ENCODE measurements at places on chromosomes 1 and 21.

DNA sequence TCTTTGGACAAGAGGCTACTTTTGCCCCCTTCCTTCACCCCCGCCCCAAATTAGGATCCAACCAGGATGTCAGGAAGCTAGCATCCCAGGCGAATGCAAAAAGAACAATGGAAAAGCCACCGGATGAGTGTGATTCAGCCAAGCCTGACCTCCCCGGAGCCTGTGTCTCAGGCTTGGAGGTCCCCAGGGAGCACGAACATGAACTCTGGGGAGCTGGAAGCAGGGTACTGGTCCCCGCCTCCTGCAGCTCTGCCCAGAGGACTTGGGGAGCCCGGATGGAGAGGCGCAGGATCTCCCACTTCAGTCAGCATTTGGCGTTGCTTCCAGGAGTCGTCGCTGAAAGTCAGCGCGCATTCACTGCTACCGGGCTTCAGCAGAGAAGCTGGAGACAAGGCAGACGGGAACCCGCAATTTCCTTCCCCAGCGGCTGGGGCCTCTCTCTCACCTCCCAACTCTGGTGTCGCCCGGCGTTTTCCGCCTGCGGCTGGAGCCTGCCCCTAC is 1.8 kb upstream of the TBX15 start:
- DNase-seq, result no peak

- no peak for DNase-seq
These were observed 945 bp upstream of the WNT9A start for GRCh38 chr1:227948493-227949260.

GRCh38 chr21:15255763-15256162 is 191.0 kb upstream of the NRIP1 start:
- DNase-seq, result no peak

- no peak for DNase-seq
These were observed 19.2 kb downstream of the NRDC start for GRCh38 chr1:51859333-51859732.

- DNase-seq, result no peak
These were observed 34.0 kb downstream of the ST6GALNAC5 start for GRCh38 chr1:76901158-76901767.

DNA sequence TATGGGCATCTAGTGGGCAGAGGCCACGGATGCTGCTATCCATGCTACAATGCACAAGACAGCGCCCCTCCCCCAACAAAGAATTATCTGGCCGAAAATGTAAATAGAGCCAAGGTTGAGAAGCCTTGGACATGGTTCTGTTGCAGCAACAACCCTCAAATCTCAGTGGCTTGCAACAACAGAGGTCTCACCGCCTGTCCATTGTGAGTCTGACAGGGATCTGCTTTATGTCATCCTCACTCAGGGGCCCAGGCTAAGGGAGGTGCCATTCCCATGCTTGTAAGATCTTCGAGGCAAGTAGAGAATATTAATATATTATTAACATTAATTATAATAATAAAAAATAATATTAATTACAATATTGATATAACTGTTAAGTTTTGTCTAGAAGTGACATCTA is 9.5 kb upstream of the PITHD1 start:
- DNase-seq, result no peak

- DNase-seq, result no peak
These were observed 7.0 kb downstream of the KRTAP15-1 start for GRCh38 chr21:30447056-30447455.

- DNase-seq, result no peak
These were observed 61.0 kb downstream of the OBSCN start for GRCh38 chr1:228268881-228269265.

GRCh38 chr1:12078938-12079861 is 16.1 kb downstream of the TNFRSF8 start:
- no peak for DNase-seq

DNA sequence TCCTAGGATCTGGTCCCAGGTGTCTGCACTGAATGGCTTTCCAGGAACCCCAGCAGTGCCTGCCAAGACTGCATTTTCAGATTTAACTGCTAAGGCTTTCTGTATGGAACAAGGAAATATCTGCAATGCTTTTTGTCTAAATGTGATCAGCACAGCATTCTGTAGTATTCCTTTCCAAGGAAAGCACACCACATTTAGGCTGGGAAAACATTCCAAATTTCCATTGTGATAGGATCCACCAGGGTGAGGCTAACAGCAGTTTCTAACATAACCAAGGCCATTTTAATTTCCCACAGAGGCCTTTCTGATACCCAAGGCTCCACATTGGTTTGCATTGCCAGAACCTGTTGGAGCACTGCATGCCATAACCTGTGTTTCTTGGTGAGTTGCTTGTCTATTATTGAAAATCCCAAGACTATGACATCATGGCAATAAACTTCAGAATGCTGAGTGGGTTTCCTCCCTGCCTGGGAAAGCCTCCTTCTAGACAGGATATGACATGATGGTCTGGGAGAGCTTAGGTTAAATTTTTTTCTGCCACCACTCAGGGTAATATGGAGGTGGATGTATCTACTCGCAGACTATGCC is 23.3 kb upstream of the PTGFRN start:
- DNase-seq, result no peak

DNA sequence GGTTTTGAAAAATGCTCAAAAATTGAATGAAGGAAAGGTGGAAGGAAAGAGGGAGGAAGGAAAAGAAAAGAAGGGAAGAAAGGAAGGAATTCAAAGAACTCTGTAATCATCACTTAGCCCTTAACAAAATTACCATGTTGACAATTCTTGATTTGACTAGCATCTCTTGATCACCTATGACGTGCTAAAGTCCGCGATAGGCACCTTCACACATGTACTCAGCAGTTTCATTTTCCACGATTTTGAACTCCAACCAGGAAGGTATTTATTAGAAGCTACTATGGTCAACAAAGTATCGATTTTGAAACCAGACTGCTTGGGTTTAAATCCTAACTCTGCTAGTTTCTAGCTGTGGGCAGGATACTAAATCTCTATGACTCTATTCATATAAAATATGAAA is 146.9 kb downstream of the DAB1 start:
- DNase-seq, result no peak

DNA sequence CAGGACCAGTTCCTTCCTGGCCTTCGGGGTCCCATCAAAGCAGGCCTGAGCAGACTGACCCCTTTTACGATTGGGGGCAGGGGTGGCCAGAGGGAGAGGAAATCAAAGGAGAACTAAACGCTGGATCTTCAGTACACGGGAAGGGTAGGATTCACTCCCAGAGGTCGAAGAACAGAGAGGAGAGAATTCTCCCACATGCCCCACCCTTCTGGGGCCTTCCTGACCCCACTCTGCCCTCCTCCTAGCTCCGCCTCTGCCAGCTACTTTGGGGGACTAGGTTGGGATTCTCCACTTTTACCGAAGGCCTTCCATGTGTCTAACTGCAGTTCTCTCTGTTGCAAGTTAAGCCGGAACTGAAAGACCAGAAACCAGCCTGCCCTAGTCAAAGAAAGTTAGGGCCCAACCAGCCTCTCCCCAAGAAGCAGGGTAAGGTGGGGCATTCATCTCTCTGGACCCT is 654 bp upstream of the ARHGEF2 start:
- DNase-seq, result no peak

- no peak for DNase-seq
These were observed 1.4 kb upstream of the SRRM1 start for GRCh38 chr1:24641646-24642151.

- no peak for DNase-seq
These were observed 1.3 kb downstream of the CNN3 start for GRCh38 chr1:94925561-94926125.

- DNase-seq, result no peak
These were observed 5.5 kb downstream of the TRABD2B start for GRCh38 chr1:47991673-47992072.

GRCh38 chr1:72848997-72849396 is 566.7 kb upstream of the NEGR1 start:
- DNase-seq, result no peak

DNA sequence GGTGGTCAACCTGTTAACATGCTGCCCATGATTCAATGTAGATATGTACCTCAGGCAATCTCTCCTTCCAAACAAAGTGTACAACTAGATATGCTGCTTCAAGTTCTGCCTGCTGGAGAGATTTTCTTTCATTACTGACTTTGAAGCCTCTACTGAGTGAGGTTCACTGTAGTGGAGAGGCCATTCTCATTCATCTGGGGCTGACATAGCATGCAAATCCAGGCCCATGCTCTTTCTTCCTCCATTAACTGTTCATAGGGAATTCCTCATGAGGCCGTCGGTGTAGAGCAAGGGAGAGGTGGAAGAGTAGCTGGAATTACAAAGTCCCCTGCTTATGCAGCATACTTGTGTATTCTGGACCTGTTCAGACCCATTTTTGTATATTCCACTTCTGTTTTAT is 38.6 kb downstream of the VANGL2 start:
- no peak for DNase-seq

- no peak for DNase-seq
These were observed 3.6 kb downstream of the MAN1C1 start for GRCh38 chr1:25620211-25620610.

DNA sequence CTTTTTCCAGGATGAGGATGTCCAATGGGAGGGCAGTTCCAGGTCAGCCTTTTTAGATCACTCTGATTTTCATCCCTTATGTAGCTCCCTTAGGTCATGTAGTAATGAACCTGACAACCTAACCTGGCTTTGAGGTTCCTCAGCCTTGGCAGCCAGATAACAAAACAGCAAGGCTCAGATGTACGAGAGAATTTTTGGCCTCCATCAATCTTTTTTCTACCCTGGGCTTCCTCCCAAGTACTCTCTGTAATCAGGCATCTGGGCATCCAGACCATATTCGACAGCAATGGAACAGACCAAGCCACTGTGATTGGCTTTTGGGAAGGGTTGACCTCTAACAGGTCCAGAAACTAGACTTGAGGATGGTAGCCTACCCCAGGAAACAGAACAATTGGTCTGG is 38.6 kb downstream of the KCNH1 start:
- no peak for DNase-seq

- no peak for DNase-seq
These were observed 38.5 kb upstream of the KCNK1 start for GRCh38 chr1:233575450-233575849.

DNA sequence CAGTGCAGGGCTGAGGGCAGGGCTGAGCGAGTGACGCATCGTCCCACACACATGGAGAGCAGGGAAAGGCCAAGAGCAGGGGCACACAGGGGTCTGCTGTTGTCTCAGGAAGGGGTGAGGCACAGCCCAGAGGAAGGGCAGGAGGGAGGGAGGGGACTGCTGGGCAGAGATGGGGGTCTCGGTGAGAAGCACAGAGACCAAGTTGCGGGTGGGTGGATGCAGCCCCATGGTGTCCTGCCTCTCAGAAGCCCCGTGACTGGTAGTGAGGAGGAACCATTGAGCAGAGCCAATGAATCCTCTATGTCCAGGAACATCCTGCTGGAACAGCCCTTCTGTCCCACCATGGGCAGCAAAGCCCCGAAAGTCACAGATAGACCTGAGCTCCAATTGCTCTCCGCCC is 17.8 kb downstream of the C1orf198 start:
- no peak for DNase-seq

- DNase-seq, result no peak
These were observed 783 bp upstream of the AGL start for GRCh38 chr1:99849413-99849743.

DNA sequence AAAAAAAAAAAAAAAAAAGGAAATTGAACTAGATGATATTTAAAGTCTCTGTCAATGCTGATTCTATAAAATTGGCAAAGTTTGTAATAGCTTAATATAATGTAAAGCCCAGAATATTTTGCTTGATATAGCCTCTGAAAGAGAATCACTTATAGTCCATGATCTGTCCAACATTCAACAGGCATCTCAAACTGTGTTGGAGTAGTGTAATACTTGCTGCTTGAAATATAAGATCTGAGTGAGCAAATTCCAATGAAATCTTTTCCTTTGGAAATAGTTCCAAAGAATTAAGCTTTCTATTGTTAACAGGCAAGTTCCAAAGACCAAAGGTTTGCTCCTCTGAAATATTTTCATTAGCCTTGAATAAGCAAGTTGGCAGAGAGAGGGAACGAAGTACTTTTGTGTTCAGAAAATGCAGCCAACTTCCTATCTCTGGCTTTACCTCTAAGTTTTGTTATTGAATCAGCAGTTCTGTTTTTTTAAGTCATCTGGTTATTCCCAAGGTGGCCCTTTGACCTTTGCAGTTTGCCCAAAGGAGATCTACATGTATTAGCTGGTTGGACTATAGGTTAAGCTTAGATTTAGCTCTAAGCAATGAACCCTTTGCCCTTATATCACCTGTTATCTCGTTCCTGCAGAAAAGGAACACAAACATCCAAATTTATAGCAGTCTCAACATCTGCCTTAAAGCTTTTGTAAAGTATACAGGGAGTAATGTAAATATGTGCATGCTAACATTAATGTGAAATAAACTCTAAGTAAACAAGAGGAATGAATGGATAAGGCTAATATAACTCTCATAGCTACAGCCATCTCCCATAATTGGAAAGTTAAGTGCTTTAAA is 24.4 kb upstream of the CEP350 start:
- no peak for DNase-seq

- no peak for DNase-seq
These were observed 230.2 kb downstream of the PRDM2 start for GRCh38 chr1:13930151-13930550.

DNA sequence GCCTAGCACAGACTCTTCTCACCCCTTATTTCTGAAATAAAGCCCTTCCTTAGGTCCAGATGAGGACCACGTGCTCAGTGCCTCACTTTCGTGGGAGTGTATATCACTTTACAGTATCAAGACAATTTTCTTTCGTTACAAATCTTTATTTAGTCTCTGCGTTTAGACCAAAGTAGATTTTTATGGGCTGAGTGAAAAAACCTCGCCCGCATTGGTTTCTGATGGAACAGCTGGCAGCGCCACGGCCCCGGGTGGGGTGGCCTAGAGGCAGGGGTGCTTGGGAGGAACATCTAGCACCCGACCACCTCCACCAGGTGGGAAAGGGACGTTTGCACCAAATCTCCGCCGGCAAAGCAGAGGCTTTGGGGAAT is 7.6 kb downstream of the SIM2 start:
- no peak for DNase-seq

GRCh38 chr1:89698020-89698560 is 65.2 kb downstream of the LRRC8C start:
- DNase-seq, result no peak

- DNase-seq, result no peak
These were observed 22.7 kb downstream of the ZFYVE9 start for GRCh38 chr1:52164604-52165003.

- no peak for DNase-seq
These were observed 3.4 kb downstream of the KCNA3 start for GRCh38 chr1:110671361-110671760.

- no peak for DNase-seq
These were observed 256.3 kb upstream of the DUSP10 start for GRCh38 chr1:221998186-221998612.

DNA sequence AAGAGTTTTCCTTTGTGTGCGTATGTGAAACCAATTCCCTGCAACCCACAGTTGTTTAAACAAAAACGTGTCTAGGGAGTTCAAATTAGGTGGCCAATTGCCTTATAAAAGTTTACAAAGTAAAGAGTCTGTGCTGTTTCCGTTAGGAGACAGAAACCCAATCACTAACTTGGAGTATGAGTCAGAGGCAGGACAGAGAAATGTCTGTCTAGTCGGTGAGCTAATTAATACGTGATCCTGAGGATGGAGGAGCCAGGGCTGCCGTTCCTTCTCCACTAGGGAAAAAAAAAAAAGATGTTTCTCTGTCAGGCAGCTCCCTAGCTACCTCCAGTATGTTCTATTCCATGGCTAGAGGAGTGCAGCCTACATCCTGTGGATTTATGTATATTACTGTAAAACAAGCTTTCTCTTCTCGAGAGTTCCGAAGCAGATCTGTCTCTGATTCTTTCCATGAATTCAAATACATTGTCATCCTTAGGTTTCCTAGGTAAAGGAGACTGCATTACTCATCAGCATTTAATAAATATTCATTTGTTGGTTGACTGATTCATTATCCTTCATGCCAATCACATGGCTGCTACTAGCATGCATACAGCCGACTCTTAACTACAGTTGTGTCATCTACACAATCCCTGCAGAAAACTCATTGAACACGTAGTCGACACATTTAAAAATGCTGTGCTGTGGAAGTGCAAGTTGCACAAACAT is 430.6 kb downstream of the KIF26B start:
- no peak for DNase-seq

All from cortex of kidney (tissue), 1 donor.